Stimulated activated CD4-positive, alpha-beta T cell treated with anti-CD3 and anti-CD28 coated beads, Interleukin-1b, Interleukin-23, amount 100 ng/mL, for 1 hour (primary cell): ENCODE measurements at places on chromosomes 7 and 10.
A peak's percentile ranks its signal among the peaks of the same experiment; 100 is the strongest.

DNA sequence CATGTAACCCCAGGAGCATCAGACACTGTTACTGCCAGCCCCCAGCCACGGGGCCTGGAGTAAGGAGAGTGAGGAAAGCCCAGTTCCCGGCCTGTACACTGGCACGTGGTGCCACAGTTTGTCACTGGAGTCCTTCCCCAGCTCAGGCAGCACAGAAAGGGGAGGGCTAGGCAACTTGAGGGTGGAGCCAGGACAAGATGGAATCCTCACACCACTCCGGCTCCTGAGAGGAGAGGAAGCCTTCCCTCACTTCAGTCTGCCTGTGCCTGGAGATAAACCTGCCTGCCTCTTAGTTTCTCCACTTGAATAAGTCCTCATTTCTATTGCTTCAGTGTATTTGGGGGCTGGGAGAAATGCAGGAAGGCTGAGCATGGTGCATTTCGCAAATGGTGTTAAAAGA, 176.0 kb downstream of the KIAA1217 start:
- no peak for DNase-seq

DNA sequence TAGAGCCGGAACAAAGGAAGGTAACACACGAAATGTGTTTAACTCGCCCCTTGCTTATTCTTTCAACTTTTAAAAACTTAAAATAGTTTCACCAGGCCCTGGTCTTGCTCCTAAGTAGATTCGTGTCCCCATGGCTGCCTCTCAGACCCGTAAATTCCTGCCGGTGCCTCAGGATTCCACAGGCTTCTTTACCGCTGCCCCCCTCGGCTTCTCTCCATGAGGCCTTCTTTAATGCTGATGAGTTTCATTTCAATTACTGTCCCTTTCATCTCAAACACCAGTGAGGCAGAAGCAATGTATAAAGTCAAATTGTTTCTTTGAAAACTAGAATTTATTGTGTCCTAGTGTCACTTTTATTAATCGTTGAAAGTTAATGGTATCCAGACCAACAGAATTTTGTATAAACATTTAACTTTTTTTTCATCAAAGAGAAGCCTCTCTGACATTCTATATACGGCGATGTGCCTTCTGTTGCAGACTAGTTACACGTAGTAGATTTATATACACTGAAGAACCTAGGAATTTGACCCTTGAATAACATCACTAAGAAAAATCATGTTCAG, 225.2 kb downstream of the C7orf25 start:
- no peak for DNase-seq

DNA sequence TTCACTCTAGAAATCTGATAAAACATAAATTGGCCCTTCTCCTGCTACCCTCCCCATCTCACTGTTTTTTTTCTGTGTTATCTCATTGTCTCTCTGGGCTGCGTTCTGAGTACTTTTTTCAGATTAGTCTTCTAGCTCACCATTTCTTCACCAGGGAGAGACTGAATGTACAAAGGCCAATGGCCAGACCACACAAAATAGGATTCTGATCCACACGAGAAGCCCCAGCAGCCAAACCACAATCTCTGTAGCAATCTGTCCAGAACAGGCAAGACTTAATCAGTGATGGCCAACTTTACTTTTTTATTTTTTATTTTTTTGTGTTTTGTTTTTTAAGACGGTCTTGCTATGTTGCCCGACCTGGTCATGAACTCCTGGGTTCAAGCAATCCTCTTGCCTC, 55.9 kb upstream of the PAPSS2 start:
- no peak for DNase-seq

GRCh38 chr7:54179321-54180029, 362.7 kb upstream of the VSTM2A start:
- DNase-seq, result no peak

GRCh38 chr10:110960333-110960712, 40.9 kb downstream of the SHOC2 start:
- DNase-seq, result no peak

DNA sequence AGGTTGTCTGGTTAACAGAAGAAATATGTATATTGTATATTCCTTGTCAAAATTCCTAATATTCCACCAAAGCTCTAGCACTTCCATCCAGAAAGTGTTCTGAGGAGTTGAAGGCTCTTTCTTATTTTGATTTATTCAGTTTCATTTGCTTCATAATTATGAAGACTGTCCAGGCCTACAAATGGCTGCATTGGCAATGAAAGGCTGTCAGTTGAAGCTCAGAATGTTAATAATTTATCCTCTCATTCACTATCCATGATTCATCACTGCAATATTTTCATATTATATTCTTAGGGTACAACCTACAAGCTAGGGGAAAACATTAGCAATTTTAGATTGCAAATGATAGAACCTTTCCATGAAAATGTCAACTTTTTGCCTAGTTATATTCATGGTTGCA, 57.3 kb downstream of the ARID5B start:
- no peak for DNase-seq

DNA sequence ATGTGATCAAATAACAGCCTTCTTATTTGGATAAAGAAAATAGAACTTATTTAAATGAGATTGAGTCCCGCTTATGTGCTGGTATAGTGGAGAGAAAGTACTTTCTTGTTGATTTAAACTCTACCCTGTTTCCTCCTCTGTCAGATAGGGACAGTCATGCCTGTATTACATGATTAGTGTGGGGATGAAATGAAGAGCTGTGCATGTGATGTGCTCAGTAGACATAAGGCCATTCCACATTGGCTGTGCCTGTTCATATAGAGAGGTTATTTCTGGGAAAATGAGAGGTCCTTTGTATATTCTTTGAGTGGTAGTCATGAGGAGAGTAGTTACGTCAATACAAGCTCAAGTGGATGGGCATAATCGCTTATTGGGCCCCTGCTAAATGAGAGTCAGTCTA, 5.7 kb downstream of the MTURN start:
- DNase-seq, result no peak

- no peak for DNase-seq
Measured at GRCh38 chr7:69516238-69516820, 81.9 kb upstream of the AUTS2 start.

DNA sequence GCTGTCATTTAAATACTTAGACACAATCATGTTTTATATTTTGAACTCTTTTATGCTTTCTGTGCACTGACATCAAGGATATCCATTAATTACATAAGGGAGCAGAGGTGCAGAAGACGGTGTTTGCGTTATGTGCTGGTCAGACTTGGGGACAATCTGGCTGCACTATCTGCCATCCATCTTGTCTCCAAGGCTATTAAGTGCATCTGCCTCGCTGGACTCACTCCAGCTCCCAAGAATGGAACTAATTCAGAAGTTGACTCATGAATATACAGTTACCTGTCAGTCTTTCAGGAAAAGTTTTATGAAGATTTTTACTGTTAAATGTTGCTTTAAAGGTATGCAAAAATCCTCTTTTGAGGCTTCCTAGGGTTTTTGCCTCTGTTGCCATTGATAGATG, 391.0 kb downstream of the SUGCT start:
- no peak for DNase-seq

DNA sequence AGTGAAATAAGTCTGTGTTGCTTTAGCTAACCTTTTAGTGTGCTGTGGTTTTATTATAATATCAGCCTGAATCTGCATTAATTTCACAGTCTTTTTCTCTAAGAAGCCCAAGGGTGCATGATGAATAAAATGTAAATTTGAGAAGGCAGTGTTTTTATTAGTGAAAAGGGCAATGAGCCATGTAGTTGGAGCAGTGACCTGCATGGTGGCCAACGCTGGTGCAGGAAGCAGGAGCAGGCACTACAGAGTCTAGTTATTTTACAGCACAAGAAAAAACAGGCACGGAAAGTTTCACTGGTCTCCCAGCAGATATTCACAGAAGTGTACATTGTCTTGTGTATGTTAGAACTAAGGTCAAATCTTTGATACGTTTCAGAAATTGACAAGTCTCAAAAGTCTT, 247.8 kb downstream of the CELF2 start:
- DNase-seq, result no peak

DNA sequence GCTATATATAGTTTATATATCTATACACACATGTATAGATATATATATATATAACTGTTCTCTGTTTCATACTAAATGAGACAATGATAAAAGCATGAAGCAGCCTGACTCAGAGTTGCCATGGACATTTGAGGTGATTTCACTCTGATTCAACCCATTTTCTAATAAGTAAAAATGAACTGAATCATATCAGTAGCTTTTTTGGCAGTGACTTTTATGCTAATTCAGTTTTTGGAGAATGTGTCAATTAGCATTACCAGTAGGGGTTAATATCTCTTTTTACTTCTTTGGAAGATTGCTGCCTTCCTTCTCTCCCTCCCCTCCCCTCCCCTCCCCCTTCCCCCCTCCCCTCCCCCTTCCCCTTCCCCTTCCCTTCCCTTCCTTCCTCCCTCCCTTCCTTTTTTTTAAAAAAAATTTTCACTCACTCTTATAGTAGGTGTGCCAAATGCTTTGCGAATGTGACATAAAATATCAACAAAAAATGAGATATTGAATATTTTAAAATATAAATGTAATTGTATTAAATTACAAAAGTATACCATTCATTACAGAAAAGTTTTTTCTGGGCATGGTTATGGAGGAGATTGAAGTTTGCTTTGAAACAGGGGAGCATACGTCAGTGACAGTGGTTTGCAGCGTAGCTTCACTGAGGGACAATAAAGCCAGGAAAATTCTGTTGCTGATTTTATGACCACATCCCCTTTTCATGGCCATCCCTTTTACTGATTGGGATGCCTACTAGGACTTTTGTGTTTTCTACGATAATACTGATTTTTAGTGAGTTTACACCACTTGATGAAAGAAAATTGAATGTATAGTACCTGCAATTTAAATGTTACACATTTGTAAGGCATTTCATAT, 64.0 kb upstream of the KLF6 start:
- no peak for DNase-seq

- DNase-seq, result no peak
Measured at GRCh38 chr7:131261476-131261994, 66.1 kb upstream of the MKLN1 start.

- DNase-seq, result peak; percentile 78
Measured at GRCh38 chr10:71812016-71812912, 38.8 kb downstream of the PSAP start.

- DNase-seq, result no peak
Measured at GRCh38 chr10:29041616-29042015, 247.3 kb upstream of the LYZL1 start.

DNA sequence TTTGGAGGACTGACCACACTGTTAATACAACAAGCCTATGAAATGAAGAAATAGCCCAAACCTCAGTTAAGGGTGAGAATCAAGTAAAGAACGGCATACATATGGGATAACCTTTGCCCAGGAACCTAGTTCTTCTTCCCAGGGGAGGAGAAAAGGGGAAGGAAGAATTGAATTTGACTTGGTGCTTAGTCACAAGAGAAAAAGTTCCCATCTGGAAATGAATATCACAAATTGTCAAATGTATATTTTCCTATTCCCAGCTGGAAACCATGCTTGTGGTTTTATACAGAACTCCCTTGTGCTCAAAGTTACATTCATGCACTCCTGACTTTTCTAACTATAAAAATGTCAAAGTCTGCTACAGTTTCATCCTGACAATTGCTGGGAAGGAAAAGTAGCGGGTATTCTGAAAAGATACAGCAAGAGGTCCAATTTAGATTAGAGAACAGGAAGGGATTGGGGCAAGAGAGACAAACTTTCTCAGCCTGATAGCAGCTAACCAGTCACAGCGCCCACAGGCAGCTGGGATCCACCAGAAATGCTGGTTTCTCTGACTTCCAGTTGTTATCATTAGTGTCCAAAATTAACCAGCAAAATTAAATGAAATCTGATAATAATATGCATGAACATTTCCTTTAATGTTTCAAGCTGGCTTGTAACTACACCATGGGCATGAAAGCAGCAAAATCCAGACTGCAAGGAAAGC, 18.6 kb upstream of the GSAP start:
- DNase-seq, result no peak

DNA sequence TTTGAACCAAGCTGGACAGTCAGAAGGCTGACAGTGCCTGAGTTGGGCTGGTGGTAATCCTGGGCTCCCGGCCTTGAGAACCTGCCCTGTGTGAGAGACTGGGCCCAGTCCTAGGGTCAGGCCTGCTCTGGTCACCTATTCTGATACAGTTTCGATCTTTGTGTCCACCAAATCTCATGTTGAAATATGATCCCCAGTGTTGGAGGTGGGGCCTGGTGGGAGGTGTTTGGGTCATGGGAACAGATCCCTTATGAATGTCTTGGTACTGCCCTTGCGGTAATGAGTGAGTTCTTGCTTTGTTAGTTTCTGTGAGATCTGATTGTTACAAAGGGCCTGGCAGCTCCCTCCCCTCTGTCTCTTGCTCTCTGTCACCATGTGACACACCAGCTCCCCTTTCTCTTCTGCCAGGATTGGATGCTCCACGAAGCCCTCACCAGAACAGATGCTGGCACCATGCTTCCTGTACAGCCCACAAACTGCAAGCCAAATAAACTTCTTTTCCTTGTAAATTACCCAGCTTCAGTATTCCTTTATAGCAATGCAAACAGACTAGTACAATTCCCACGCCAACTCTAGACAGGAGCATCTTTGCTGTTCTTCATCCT, 111.8 kb upstream of the ZNF438 start:
- DNase-seq, result no peak

GRCh38 chr10:65805993-65806392, 1119.8 kb upstream of the LRRTM3 start:
- DNase-seq, result no peak

DNA sequence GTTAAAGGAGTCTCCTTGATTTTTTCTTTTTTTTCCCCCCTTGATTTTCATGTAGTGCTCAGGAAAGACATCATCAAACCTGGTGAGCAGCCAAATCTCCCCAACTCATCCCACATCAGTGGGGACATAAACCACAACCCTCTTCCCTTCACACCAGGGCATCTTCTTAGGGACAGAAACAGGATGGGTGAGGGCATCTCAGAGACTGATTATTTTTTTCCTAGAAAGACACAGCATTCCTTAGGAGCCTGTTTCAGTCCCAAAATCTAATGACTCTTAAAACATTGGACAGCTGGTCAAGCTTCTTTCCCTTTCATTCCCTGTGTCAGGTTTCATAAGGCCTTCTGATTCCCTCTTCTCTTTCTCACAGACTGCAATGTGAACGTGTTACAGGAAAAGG, 31.5 kb upstream of the GSAP start:
- DNase-seq, result no peak

DNA sequence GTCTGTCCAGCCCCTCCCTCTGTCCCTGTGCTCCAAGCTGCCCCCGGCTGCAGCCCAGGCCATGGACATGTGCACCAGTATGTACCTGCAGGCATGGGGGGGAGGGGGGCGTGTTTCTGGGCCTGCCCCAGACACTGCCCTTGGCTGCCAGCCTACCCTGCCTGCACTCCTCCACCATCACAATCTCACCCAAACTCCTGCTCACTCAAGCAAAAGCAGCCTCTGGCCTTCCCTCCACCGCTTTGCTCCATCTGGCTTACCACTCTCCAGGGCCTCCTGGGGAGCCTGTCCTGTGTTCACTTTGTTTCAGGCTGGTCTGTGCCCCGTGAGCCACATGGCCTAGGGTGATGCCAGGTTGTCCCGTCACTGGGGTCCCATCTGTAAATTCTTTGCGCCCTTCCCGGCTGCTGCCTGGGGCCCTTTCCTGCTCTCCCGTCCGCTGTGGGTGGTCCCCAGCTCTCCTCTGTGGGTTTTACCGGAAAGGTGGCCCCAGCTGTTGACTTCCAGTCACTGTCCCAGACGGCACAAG, 33.3 kb upstream of the PPIF start:
- no peak for DNase-seq
